ENCODE measurements at places on chromosomes 13 and 19.

DNA sequence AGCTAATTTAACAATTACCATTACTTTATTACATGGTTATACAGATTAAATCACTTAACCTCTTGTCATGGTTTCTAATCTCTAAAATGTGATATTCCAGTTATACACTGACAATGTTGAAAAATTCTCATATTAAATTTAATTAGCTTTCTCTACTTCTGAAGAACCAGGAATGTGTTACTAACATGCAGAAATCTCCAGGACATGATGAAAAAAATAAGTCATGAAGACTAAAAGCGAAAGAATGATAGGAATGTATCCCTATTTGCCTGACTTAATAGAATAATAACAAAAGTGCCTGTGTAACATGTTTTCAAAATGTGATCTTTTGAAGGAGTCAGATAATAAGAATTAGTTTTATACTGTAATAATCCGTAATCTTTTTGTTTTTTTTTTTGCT is 2823.7 kb upstream of the PCDH20 start:
- no peak for DNase-seq

DNA sequence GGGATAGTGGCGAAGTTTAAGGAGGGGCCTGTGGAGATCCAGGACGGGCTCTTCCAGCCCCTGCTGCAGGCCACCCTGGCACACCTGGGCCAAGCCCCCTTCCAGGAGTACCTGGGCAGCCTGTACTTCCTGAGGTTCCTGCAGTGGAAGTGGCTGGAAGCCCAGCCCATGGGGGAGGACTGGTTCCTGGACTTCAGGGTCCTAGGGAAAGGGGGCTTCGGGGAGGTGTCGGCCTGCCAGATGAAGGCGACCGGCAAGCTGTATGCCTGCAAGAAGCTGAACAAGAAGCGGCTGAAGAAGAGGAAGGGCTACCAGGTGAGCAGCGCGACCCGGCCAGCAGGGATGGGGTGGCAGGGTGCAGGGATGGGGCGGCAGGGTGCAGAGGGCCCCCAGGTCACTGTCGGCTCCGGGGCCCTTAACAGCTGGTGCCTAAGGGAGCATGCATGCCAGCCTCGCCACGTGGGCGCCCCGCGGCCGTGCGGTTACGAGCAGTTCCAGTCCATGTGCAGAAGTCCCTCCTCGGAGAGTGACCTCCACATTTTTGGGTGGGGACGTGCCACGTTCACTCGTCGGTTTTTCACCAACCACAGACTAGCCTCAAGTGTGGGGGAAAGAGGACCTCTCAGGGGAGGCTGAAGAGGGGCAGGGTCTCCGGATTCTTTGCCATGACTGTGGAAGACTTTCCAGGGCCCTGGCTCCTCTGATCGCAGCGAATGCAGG is 912 bp downstream of the GRK1 start:
- DNase-seq: no peak

DNA sequence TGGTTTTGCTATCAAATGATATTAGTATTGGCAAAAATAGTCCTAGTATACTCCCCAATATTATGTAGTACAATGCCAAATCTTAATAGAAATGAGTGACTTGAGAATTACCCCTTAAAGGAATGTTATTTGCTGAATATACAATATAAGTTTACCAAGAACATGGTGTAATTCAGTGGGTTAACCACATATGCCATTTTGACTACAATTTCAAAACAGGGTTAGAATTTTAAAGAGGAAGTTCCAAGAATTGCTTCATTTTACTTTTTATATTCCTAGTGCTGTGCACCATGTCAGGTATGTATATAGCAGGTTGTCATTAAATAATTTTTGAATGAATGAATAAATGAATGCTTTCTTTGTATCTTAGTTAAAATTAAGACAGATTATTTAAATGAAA is 66.3 kb downstream of the LMO7 start:
- DNase-seq: no peak

DNA sequence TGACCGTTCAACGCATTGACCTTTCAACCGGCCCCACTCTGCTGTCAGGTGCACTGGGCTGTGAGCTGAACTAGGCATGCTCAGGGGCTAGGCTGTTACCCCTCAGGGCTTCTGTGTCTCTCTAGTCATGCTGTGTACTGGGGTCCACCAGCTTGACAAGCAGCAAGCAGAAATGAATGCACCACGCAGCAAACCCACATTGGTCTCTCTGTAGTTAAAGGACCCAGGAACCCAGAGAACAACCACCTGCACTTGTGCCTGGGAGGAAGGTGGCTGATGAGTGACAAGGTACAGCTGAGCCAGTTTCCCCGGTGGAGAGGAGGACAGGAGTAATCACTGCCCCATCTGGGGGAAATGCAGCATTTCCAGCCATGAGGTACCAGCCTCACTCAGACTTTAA is 159.9 kb downstream of the USP12 start:
- DNase-seq: no peak

GRCh38 chr13:47519626-47520025 is 481.4 kb downstream of the SUCLA2 start:
- DNase-seq: no peak

Data from stimulated activated CD4-positive, alpha-beta T cell treated with anti-CD3 and anti-CD28 coated beads, TNF-alpha, amount 100 ng/mL, for 4 hours (primary cell).